Stimulated activated CD8-positive, alpha-beta memory T cell treated with anti-CD3 and anti-CD28 coated beads, Interleukin-7, amount 100 ng/mL, for 4 hours (primary cell): ENCODE measurements at places on chromosomes 2 and 18.

GRCh38 chr2:160363961-160364360 is 129.6 kb downstream of the RBMS1 start:
- DNase-seq: no peak

DNA sequence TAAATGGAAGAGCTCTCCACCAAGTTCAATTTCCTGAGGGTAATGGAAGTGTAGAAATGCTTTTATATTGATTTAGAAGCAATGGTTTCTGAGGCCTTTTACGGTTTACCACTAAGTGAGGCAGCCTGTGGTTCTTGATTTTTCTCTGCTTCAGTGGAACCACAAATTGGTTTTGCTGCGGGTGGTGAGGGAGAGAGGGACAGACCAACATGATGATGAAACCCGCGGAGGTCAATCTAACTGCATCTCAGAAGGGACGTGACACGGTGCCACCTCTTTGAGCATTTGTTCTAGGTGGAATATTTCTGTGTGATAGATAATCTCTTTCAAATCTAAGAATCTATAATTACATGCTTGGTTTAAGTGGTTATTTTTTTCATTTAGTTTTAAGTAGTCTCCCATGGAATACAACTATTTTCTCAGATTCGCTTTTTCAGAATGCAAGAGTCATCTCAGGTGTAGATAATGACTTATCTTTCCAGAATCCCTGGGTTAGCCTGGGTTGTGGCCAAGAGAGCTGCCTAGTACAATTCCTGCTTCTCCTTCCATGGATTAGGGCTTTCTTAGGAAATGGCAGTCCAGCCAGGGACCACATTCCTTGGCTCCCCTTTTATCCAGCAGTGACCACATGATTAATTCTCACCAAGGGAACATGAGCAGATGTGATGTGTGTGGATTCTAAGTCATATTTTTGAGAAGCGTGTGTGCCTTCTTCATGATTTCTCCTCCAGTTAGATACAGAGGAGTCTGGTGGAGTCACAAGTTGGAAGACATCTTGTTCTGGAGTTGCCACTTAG is 52.5 kb downstream of the KCNE4 start:
- DNase-seq: no peak

DNA sequence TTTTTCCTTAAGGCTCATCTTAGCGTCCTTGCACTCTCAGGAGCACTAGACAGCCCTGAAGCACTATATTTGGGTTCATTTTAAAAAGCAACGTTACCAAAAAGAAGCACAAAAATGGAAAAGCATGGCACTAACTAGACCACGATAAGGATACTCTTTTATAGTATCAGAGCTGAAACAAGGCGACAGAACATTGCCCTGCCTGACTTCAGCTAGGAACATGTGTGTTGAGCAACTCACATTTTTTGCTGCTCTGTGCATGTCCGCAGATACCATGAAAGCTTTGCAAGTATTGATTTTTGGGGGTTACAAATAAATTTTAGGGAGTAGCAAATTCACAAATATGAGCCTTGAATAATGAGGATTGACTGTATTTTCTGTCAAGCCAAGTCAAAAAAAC is 332.0 kb downstream of the PTPRM start:
- DNase-seq: no peak

- no peak for DNase-seq
These were observed 51.9 kb downstream of the PLA2R1 start for GRCh38 chr2:160010361-160011145.

GRCh38 chr2:43222475-43223309 is 3.7 kb downstream of the ZFP36L2 start:
- no peak for DNase-seq

DNA sequence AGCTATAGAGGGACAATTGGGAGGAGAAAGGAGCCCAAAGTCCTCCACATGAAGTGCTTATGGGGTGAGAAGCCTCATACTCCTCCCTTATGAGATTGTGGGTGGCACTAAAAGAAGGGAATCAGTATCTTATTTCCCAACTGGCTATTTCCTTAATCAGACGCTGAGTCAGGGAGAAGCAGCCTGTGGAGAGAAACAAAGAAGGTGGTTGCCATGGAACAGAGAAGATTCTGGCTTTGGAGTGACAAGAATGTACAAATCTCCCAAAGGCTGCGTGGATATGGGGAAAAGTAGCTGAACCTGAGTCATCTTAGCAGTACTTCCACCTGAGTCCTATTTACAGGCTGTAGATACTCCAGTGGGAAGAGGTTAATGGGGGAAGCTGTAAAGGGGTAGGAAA is 115.8 kb upstream of the CWC22 start:
- no peak for DNase-seq

DNA sequence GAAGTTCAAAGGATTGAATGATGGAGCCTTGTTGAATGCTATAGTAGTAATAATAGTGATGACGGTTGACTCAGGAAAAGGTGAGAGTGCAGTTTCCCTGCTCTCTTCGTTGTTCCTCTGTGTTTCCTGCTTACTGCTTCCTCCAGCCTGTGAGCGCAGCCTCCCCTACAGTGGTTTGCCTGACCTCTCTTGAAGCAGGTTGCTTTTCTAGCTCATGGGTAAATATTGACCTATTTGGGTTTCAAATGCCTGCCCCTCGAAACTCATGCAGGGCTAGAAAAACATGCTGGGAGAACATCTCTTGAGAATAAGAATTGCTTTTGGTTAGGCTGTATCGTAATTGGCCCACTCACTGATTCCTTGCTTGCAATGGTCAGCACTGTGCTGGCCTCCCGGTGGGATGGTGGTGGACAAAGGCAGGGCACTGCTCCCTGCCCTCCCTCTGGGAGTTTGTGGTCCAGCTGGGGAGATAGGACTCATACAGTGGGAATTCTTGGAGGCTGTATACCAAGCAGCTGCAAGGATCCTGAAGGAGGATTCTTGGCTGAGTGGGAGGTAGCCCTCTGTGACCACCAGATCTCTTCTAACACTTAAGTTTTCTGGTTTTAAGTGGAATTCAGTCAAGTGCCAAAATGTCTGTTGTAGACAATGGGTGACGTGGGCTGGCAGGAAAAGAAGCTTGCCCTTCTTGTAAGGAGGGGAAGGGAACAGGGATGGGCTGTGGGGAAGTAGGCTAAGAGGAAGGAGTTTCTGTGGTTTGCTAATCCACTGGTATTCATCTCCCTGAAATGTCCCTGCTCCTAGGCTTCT is 5.4 kb upstream of the RNF181 start:
- DNase-seq: no peak

DNA sequence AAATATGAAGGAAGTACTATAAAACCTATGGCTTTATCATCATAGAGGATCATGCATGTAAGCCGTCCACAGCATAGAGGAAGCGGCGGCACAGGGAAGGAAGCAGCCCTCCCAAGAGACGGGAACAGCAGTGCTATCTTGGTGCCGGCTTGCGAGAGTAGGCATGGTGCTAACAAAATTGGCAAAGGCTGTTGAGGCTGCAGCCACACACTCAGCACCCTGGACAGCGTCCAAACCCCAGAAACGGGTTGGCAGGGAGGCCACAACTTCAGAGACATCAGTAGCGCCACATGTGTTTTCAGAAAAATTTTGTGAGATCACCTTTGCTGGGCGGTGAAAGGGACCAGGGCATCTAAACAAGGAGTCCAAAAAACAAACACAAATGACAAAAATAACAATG is 37.7 kb downstream of the NETO1 start:
- no peak for DNase-seq

- no peak for DNase-seq
These were observed 6.2 kb upstream of the KDSR start for GRCh38 chr18:63373161-63373560.

DNA sequence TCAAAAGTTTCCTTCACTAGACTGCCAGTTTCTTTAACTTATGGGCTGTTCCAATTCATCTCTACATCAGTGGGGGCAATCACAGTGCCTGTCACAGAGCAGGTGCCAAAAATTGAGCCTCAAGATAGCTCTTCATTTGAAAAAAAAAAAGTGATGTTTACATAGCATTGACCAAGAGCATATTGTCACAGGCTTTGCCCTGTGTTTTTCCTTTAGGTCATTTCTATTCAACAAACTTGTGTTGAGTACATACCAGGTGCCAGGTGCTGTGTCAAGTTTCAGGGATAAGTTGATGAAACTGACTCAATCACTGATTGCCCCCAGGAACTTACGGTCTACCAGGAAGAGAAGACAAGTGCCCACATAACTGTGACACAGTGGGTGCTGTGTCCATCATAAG is 22.2 kb upstream of the NT5C1B start:
- DNase-seq: no peak

DNA sequence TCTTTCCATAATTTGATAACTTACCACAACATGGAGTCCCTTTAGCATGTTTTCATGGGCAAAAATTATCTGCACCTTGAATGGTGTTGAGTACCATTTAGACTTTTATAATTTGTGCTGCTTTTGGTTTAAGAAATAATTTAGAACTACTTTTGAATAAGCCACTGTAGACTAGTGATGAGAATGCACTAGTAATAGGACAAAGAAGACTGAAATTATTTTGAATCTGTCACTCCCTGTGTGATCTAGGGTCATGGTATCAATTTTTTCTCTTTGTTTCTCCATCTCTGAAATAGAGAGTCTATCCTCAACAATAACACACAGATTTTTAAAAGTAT is 37.7 kb downstream of the EFEMP1 start:
- no peak for DNase-seq

GRCh38 chr2:134674687-134675086 is 44.1 kb downstream of the TMEM163 start:
- no peak for DNase-seq

- DNase-seq: no peak
These were observed 16.2 kb downstream of the SAG start for GRCh38 chr2:233323851-233324250.

DNA sequence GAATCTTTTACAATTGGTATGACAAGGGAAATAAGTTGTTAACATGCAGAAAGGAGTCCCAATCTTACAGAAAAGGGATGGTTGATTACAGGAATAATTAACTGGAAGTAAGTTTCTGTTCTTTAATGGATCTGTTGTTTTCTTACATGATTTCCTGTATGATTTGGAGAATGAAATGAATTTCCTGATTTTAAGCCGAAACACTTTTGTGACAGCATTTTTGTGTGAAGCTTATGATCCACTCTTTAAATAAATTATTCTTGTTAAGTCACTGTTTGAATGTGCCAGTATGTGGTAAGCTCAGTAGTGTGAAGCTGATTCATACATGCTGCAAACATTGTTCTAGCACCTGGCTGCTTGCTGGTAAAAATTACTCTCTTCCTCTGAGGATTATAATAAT is 516.2 kb downstream of the DCDC2C start:
- no peak for DNase-seq

GRCh38 chr2:229575569-229576315 is 138.6 kb downstream of the DNER start:
- no peak for DNase-seq

- DNase-seq: no peak
These were observed 24.9 kb upstream of the RMND5A start for GRCh38 chr2:86695053-86695691.

GRCh38 chr18:42784632-42785031 is 330.9 kb downstream of the RIT2 start:
- DNase-seq: no peak

- no peak for DNase-seq
These were observed 874.4 kb downstream of the SUCLG1 start for GRCh38 chr2:83584672-83585071.

GRCh38 chr2:180046776-180047175 is 39.7 kb upstream of the CWC22 start:
- no peak for DNase-seq

DNA sequence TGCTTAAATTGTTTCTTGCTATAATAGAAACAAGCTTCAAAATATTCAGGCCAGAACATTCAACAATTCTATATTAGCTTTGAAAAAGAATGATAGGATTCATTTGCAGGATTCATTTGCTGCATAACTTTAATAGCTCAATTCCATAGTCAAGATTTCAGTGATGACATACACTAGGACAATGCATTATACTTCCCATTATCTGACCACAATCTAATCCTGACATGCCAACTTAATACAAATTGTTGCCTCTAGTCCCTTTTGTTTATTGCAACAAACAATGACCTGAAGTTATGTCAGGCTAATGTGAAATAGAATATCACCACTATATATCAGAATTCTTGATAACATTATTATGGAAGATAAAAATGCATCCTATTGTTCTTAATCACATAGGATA is 169.4 kb downstream of the DNAH7 start:
- DNase-seq: no peak

DNA sequence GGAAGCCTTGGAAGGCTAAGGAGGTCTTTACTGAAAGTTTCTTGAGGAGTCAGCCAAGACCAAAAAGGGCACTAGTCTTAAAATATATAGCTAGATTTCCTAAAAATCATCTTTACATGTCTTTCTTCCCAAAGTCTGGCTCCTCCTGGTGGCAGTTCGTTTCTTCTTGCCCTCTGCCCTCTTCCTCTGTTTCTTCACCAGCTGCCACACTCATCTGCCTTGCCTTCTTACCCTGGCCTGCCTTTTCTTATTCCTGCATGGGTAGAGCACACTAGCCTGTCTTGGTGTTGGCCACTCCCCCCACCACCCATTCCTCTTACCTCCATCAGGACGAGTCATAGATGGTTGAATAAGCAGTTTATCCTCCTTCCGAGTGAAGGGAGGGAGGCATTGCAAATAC is 129.8 kb downstream of the RAPGEF4 start:
- no peak for DNase-seq

DNA sequence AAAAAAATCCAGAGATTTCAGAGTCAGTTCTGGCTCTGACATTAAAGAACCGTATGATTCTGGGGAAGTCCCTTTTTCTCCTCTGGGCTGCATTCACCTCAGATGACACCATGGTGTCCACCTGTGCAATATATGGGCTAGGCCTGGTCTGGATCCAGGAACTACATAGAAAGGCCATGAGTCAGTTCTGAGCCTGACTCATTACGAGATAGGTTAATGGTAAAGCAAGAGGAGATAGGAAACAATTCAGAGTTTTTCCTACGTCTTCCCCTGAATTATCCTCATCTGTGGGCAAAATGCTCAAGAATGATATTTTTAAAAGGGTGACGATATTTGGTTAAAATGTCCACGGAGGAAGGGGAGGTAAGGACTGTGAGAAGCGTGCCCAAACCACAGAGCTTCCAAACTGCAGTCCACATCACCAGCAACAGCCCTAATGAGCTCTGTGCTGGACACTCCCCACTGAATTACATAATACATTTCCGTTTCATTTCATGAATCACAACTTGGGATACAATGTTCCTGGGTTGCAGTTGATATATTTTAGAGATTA is 180.1 kb upstream of the OSR1 start:
- no peak for DNase-seq

DNA sequence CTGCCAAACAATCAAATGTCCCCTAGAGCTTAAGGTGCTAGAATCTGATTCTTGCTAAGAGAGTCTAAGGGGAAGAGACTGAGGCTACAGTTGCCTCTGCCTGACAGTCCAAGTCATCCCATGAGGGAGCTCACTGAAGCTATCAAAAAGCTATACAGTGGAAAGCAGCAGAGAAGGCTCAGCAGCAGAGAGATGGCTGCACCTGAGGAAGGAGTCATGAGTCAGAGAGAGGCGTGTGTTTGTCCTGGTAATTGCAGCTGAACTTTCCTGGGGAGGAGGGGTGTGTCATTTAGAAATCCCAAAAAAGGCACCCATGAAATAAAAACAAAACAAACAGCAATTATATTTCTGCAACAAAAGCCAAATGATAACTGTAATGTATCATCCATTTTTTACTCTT is 305.2 kb upstream of the UBE2E3 start:
- no peak for DNase-seq
